HEK293T (cell line): ENCODE measurements at places on chromosomes 11 and 22.

GRCh38 chr11:61756452-61757212 is 4.2 kb downstream of the MYRF start:
- DNase-seq, result no peak

DNA sequence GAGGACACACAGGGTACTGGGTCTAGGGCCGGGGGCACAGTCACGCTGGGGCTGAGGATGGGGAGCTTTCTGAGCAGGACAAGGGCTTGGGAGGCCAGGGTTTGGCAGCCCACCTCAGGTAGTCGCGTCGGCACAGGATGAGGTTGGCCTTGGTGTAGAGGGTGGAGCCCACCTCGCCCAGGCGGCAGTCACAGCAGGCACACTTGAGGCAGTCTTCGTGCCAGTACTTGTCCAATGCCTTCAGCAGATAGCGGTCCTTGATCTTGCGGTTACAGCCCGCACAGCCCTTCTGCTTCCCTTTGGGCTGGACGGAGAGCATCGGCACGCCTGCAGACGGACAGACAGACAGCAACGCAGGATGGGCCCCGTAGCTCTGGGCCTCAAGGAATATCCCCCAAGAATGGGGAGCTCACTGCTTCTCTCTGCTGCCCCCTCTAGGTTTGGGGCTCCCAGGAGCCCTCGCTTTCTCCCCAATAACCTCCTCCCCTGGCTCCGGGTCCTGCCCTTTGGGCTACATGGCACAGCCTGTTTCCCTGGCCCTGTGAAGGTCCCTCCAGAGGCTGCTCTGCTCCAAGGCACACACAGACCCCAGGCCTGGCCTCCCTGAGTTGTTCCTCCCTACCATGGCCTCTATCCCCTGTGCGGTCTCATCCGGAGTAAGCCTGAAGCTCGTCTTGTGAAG is 33.4 kb downstream of the LMO1 start:
- DNase-seq, result no peak

DNA sequence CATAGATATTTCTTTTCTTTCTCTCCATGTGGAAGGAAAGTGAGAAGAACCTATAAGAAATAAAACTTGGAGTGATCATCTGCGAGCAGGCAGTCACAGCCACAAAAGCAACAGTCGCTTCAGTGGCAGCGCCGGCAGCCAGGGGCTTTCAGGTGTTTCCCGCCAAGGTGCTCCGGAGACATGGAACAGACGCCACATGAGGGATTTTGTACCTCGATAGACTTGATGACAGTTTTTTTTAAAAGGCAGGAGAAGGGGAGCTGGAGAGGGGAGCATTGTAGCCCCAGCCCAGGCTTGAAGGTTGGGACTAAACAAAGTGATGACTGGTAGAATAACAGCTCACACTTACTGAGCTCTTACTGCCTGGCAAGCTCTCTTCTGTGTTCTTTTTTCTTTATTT is 471.4 kb upstream of the B3GAT1 start:
- DNase-seq, result no peak

DNA sequence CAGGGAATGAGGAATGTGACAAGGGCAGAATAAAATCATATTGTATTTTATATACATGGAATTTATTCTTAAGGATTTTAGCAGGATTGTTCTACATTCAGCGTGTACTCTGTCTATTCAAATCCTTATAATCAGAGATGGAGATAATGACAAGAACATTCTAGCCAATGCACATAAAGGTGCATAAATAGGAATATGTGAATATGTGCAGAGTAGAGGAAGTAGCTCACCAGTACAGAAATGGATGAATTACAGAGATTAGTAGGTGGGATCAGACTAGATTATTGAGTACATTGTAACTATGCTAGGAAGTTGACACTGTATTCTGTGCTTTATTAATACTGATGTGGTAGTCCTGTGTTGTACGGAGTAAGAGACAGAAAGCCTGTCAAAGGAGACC is 1308.8 kb downstream of the FAM181B start:
- DNase-seq, result no peak

DNA sequence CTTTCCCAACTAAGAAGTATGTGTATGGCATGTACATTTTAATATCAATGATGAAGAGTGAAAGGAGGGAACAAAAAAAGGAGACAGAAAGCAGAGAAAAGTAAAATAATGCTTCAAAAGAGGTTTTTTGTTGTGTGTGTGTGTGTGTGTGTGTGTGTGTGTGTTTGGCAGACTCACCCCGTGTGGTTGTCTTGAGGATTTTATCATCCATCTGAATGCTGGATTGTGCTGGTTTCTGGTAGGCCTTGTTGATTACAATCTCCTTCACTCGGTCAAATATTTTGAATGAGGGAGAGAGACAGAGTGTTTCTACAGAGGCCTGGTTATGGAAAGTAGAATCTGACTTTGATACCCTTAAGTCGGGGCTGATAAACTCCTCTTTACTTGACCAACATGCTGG is 128.5 kb downstream of the ENTHD1 start:
- DNase-seq, result no peak

- no peak for DNase-seq
Measured at GRCh38 chr22:50076646-50077535, 8.3 kb downstream of the MLC1 start.

DNA sequence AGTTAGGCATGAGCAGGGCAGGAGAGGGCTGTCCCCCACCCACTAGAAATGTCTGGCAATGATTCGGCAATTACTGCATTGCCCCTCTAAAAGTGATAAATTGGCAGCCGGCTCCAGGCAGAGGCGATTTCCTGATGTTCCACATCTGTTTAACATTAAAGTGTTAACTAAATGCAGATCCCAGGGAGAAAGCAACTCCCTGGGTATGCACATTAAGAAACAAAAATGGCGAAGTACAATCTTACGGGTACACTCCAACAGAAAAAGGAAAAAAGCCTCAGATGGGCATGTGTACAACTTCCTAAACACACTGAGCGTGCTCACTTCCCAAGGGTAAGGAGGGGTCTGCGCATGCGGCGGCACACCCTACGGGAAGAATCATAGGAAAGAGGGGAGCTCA is 314.4 kb downstream of the CASP12 start:
- DNase-seq, result no peak

DNA sequence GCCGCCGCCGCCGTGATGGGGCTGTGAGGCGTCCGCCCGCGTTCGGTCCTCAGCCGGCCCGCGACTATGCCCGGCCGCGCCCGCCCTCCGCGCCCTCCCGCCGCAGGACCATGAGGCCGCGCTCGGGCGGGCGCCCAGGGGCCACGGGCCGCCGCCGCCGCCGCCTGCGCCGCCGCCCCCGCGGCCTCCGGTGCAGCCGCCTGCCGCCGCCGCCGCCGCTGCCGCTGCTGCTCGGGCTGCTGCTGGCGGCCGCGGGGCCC is 215 bp downstream of the ZNRF3 start:
- no peak for DNase-seq

DNA sequence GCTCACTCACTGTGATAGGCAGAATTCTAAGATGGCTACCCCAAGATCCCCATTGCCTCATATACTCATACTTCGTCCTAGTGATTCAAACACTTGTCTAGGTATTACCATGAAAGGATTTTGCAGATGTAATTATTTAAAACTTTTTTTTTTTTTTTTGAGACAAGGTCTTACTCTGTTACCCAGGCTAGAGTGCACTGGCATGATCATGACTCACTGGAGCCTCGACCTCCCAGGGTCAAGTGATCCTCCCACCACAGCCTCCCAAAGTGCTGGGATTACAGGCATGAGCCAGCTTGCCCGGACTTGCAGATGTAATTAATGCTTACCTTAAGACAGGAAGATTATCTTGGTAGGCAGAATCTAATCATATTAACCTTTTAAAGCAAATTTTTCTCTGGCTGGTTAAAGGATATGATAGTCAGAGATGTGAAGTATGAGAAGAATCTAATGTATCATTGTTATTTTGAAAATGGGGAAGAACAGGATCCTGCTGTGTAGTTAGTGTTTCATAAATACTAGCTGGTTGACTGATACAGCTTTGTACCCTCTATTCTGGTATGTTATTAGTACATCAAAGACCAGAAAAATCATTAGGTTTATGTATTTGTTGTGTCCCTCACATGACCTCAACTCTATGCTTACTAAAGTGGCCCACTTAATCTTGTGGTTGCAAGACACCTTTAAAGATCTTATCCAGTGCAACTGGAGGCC is 35.5 kb downstream of the C2CD3 start:
- no peak for DNase-seq

DNA sequence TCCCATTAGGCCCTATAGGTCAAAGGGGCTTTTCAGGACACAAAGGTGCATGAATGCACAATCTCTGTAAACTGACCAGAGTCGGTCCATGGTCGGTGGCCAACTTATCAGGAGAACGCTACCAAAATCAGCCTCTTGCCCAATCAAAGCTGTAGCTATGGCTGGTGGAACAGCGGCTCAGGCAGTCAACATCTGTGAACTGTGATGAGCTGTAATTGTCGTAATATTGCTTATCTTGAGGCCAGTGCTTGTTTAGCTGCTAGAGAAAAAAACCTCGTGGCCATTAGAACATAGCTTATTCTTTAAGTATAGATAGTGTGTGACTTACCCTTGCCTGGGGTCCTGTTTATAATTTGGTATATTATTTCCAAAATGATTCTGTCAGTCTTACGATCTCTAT is 14.4 kb upstream of the CHST1 start:
- no peak for DNase-seq
